ENCODE measurements at places on chromosomes 2 and 18. TPM values are rescaled to one million over a fixed set of nuclear protein-coding genes. Genes with fewer than 3 reads are reported as not detected.

The EML6 gene
- 0.26 TPM for total RNA-seq

GRCh38 chr2:48543895-48544294 lies 13.9 kb downstream of the STON1 start:
- no peak for DNase-seq

DNA sequence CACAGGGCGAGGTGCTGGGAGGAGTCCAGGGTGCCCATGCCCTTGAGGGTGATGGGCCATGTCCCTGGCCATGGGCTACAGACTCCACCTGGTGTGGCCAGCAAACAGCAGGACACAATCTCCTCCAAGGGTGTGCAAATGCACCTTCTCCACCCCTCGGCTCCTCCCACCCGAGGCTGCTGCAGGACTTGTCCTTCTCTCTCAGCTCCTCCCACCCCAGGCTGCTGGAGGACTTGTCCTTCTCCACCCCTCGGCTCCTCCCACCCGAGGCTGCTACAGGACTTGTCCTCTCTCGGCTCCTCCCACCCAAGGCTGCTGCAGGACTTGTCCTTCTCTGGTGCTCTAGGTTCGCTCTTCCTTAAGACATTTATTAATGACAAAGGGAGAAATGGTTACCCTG lies 57.3 kb upstream of the SNTG2 start:
- no peak for DNase-seq

- DNase-seq = no peak
Measured at GRCh38 chr2:231300020-231300721, 95.3 kb upstream of the B3GNT7 start.

DNA sequence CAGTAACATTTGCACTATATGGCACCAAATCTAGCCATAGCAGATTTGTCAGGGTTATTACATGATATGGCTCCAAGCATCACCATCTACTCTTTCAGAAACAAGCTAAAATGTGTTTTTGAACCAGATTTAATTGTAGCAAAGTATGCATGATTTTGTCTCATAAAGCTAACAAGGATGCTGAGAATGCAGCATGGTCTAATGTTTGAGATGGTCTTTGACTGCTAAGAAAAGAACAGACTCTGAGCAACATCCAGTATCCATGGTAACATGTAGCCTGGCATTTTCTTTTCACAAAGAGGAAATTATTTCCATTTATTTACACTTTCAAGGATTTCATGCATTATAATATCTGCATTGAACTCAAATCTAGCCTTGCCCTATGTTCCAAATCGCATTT lies 206.5 kb downstream of the PDE1A start:
- DNase-seq = no peak

Measured in right cardiac atrium (tissue), 5 donors.